ENCODE measurements at places on chromosomes 2 and 18.

- no peak for DNase-seq
Measured at GRCh38 chr2:197149546-197149945, 161.0 kb downstream of the ANKRD44 start.

DNA sequence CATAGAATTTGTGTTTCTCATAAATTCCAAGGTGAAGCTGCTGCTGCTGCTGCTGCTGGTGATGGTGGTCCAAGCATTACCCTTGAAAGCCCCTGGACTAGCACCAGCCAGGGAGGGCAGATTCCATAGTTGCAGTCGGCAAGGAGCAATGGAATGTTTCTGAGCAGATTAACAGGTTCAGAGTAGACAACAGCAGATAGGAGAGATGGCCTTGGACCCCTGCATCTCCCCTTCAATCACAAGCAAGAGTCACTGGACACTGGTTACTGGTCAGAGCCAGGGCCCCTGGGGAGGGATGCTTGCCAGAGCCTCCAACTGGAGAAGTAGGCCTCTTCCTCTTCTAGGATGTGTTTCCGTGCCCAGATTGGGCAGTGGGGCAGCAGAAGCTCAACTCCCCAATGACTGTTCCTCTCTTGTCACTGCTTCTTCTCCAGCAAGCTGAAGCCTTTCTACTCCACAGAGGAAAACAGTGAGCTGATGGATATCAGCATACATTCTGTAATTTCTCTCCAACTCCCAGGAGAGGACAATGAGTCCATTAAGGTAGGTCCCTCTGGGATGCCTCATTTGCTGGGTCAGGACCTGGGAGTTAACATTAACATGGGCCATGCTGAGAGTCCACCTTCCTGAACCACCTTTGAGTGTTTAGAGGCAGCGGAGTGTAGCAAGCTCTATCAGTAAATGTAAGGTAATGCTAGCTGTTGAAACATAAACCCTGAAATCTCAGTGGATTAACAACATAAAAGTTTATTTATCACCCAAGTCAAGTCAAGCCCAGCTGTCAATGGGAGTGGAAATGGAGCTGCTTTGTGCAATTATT, 35.3 kb downstream of the MROH2A start:
- no peak for DNase-seq

DNA sequence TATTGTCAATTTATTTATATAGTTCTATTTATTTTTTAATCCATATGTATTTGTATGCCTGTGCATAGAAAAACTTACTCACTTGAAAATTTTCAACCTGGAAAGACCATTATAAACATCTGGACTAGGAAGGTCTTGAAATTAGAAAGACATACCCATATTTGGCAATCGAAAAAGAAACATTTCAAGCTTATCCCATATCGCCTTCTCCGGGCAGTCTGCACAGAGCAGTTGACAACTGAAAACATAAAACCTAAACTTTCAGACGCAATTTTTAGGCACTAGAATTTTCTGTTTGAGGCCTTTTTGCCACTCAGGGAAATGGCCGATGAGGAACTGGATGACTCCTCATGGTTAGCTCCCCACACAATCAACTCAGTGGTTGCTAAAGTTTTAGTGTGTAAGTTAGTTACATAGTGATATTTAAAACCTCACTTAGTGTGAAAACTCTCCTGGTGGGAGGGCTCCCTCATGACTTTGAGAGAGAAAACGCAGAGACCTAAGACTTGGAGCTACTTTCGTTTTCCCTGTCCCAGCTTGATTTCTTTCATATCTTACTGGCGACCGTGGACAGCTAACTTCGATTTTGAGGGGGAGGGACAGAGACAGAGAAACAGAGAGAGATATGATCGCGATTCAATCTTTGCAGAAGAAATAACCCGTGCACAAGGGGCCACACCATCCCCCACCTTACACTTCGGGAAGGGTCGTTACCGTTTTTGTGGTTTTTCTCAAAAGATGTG, 3.2 kb upstream of the HOXD12 start:
- no peak for DNase-seq

- DNase-seq = no peak
Measured at GRCh38 chr2:208531361-208531760, 124.8 kb downstream of the PTH2R start.

DNA sequence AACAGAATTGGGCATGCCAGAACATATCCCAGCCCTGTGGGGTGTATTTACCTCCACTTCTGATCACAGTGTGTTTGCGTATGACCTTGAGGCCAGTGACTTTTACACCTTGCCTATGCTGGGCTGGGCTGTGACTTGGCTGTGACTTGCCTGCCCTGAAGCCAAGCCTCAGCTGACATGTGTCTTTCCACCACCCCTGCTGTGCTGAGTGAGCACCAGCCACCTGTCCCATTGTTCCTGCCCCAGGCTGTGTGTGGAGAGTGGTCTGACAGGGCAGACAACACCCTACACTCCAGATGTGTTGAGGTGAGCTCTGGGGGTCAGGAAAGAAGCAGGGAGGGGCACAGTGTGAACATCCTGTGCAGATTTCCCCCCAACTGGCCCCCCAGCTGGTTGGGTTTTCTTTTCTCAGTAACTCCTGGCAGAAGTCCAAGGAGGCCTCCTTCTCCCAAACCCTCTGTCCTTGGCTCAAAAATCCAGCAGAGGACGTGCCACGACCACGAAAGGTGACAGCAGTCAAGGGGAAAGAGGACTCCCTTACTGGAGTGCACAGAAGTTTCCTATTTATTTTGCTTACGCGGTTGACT, 5.1 kb upstream of the STEAP3 start:
- DNase-seq = no peak

- no peak for DNase-seq
Measured at GRCh38 chr2:241289597-241289996, 25.9 kb downstream of the HDLBP start.

- DNase-seq = no peak
Measured at GRCh38 chr2:14304326-14304725, 328.2 kb upstream of the LRATD1 start.

DNA sequence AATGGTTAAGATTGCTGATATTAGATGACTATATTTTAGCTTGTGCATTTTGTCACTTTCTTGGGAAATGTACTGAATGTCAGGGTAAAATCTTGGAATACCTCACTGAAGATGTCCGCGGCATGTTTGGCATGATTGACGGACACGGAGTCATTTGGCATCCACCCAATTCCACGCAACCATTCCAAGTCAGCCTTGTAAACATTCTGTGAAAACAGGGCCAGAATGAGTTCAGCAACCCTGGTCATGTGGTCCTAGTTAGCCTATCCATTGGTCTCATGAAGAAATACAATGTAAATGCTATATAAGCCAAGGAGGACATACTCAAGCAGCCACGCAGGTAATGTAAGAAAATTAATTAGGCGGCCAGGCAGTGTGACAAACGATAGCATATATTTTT, 159.5 kb downstream of the RIF1 start:
- no peak for DNase-seq

- no peak for DNase-seq
Measured at GRCh38 chr2:57460396-57461276, 586.0 kb upstream of the VRK2 start.

- no peak for DNase-seq
Measured at GRCh38 chr2:120685066-120685973, 50.3 kb upstream of the GLI2 start.

GRCh38 chr2:175181877-175182308, 383 bp upstream of the ATP5MC3 start:
- no peak for DNase-seq

DNA sequence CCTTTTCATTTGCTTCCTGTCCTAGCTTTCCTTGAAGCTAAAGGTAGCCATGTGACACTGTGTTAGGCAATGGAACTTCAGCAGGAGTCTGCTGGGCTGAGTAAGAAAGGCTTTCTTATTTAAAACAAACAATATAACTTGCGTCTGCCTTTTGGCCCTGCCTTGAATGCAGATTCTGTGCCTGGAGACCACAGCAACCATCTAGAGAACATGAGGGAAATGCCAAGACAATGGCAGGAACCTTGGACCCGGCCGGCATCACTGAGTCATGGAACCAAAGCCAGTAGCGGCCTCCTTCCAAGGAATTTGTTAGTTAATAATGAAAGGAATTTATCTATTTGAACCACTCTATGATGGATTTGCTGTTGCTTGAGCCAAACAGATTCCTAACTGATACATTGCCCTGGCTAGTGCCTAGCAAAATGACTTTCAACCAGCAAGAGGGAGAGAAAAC, 207.5 kb upstream of the EPHA4 start:
- DNase-seq = no peak

GRCh38 chr2:129812071-129812470, 167.4 kb upstream of the RAB6C start:
- peak; percentile 32 for DNase-seq

- no peak for DNase-seq
Measured at GRCh38 chr2:13819896-13820295, 812.6 kb upstream of the LRATD1 start.

- DNase-seq = no peak
Measured at GRCh38 chr18:25313268-25313667, 38.7 kb downstream of the ZNF521 start.

GRCh38 chr2:39469807-39470206, 32.7 kb upstream of the MAP4K3 start:
- DNase-seq = no peak

- no peak for DNase-seq
Measured at GRCh38 chr2:179275253-179276012, 10.8 kb upstream of the SESTD1 start.

GRCh38 chr18:64271246-64271645, 122.4 kb upstream of the LINC00305 start:
- DNase-seq = no peak

DNA sequence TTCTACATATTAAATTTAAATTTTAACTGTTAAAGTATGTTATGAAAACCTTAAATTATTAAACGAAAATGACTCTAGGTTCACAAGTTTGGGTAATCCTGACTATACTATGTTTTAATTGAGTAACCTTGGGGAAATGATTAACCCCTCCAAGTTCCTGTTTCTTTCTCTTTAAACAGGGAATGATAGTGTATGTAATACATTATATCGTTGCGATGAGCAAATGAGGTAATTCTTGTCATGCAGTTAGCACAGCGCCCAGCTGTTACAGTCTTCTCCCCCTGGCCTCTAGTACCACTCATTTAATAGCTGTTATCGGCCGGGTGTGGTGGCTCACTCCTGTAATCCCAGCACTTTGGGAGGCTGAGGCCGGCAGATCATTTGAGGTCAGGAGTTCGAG, 80.4 kb downstream of the MTA3 start:
- DNase-seq = no peak

DNA sequence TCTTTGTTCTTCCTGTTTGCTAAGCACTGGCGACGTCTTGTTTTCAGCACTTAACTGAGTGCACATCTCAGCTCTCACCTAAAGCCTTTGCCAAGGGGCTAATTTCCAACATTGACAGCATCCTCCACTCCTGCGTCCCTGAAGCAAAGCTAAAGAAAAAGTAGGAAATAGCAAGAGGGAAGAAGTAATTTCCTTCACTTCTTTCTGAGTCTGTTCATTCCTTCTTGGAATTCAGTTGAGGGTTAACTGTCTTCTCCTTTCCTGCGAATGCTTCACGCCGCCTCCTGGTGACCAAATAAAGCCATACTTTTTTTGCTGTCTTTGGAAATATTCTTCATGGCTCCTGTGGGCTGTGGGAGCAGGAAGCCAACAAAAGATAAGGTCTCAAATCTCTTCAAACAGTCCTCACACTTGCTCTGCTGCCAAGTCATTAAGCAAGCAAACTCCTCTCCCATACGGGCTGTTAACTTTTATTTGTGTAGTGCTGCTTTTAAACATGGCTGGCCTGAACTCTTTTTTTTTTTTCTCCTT, 100.9 kb downstream of the DPP10 start:
- no peak for DNase-seq

GRCh38 chr2:240565333-240566202, 2.7 kb upstream of the RNPEPL1 start:
- peak; percentile 96 for DNase-seq

GRCh38 chr18:75874401-75875089, 447.0 kb upstream of the SMIM21 start:
- no peak for DNase-seq

GRCh38 chr2:227853765-227854271, 17.6 kb upstream of the DAW1 start:
- DNase-seq = no peak

GRCh38 chr2:100818003-100818605, 1.8 kb upstream of the NPAS2 start:
- DNase-seq = no peak

DNA sequence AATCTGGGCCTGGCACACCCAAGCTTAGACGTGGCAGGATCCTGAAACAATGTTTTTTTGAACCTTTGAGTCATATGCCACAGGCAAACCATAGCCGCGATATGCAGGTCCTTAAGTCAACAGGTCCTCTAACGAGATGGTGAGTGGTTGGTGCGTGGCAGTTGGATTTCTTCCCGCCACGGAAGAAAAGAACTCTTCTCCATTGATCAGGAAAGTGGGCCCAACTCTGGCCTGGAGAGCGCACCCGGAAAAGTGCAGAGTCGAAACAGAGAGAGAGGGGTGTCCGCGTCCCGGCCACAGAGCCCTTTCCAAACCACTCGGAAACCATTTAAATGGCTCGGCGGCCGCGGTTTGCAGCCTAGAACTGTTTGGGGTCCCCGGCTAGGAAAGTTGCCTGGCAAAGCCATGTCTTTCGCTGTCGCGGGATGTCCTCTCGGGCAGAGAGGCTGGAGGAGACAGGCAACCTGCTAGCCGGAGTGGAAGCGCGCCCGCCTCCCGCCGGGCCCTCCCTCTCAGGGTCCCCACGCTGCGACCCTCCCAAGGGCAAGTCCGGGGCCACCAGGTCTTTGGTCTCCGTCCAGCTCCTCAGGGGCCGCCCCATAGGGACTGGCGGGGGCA, 777 bp downstream of the GALNT3 start:
- no peak for DNase-seq

GRCh38 chr18:28151434-28151833, 25.5 kb downstream of the CDH2 start:
- no peak for DNase-seq

DNA sequence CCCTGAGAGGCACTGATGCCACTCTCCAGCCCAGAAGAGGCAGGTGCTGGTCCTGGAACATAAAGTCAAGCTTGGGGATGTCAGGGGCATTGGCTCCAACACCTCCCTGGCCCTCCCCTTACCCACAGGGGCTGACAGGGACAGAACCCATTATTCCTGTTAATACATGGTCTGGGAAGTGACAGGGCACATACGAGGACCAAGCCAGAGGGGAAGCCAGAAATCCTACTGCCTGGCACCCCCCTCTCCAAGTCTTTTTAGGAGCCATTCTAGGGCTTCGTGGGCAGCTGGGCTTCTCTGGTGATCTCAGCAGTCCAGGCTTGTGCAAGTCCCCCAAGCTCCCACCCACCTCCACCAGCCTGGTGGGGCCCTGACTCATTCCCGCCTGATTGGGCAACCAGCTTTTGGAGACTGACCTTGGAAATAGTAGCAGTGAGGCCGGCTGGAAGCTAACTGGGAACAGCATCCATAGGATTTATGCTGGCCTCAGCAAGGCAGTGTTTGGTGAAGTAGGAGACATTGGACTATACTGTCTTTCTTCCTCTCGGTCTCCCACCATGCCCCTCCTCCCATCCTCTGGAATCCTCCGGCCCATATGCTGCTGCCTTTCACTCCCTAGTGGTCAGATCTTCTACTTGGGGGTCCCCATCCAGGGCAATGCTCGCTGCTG, 86.4 kb upstream of the HK2 start:
- DNase-seq = no peak

DNA sequence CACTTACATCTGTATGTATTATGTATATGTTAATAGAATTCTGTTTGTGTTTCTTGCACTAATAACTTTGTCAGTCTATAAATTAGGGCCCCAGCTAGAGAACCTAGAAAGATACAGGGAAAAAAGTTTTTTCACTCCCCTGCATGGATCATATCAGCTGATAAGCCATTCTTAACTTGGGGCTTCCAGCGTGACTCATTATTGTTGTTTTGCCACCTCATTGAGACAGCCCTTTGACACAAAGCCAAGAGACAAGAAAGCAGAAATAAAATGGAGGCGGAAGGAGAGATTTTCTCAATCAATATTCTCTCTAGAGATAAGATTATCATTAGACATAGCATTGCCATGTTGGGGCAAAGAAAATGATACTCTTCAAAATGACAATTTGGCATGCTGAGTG, 93.4 kb downstream of the AKAIN1 start:
- no peak for DNase-seq

Measured in CD4-positive, alpha-beta T cell treated with Interleukin-10 for 1 hour (primary cell).